Cardiac septum (tissue), 1 donor: ENCODE measurements at places on chromosomes 6 and 20.

- no peak for DNase-seq
Measured at GRCh38 chr6:12148317-12148801, 136.2 kb downstream of the HIVEP1 start.

- no peak for DNase-seq
Measured at GRCh38 chr6:22737331-22737730, 168.0 kb downstream of the HDGFL1 start.

- DNase-seq = no peak
Measured at GRCh38 chr6:108766419-108766818, 81.8 kb upstream of the ARMC2 start.

DNA sequence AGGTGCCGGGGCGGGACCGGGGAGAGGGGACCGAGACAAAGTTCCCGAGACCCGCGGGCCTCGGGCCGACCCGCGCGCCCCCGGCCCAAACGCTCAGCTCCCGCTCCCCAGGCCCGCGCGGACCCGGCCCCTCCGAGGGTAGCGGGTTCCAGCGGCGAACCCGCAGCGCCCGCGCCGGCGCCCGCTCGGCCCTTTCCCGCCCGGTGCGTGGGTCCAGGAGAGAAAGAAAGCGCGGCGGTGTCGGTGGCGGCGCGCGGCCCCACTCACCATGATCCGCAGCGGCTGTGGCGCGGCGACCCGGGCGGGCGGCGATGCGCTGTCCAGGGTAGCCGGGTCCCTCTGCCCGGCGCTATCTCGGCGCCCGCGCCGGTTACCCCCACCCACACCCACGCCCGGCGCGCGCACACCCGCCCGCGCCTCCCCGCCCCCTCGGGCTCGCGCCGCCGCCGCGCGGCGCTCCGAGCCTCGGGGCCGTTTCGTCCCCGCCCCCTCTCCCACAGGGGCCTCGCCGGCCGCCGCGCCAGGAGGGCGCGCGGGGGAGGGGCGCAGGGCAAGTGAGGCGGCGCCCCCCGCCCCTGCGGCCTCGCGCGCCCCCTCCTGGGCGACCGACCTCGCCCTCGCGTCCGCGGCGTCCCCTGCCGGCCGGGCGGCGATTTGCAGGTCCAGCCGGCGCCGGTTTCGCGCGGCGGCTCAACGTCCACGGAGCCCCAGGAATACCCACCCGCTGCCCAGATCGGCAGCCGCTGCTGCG, at the start of gene ELOVL2:
TSS of gene ELOVL2 (minus strand) at position 345 of the 751 bp plus-strand sequence. CDS start at position 270, 75 bp downstream.
- DNase-seq = no peak

DNA sequence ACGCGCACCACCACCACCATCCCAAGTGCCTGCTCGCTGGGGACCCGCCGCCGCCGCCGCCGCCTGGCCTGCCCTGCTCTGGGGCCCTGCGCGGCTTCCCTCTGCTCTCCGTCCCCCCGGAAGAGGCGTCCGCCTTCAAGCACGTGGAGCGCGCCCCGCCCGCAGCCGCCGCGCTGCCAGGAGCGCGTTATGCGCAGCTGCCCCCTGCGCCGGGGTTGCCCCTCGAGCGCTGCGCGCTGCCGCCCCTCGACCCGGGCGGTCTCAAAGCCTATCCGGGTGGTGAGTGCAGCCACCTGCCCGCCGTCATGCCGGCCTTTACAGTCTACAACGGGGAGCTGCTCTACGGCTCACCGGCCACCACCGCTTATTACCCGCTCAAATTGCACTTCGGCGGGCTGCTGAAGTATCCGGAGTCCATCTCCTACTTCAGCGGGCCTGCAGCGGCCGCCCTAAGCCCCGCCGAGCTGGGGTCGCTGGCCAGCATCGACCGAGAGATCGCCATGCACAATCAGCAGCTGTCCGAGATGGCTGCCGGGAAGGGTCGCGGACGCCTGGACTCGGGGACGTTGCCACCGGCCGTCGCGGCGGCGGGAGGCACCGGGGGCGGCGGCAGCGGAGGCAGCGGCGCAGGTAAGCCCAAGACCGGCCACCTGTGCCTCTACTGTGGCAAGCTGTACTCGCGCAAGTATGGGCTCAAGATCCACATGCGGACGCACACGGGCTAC, 7.2 kb downstream of the PRDM13 start:
- no peak for DNase-seq

DNA sequence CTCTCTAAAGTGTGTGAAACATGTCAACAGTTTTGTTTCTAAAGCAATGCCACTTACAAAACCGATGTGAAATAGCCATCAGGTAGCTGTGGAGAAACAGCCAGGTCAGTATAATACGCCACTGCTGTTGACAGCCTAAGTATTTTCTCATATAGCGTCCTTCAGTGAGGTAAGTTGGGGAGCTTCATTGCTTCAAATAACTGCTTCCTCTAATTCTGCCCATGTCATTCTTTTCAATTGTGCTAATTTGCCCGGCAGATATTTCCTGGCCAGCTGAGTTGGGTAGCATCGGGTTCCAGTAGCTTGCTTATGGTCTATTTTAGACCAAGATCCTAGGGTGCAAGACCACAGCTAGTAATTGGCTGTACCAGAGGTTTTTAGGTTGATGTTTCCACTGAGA, 2.1 kb upstream of the ARMC2 start:
- DNase-seq = no peak

GRCh38 chr6:38153798-38154345, 334.3 kb downstream of the ZFAND3 start:
- no peak for DNase-seq

GRCh38 chr6:1729133-1729749, 119.5 kb downstream of the FOXC1 start:
- no peak for DNase-seq

DNA sequence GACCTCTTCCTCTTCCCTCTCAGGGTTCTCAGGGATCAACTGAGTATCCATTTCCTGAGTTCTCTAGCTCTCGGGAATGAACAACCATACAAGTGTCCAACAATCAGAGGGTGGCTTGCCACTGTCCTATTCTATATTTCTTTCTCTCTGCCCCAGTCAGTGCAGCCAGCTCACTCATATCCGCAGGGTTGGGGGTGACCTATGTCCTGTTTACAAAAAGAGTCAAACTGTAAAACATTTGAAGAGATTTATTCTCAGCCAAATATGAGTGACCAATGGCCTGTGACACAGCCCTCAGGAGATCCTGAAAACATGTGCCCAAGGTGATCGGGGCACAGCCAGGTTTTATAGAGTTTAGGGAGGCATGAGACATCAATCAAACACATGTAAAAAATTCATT, 10.8 kb upstream of the BTN3A2 start:
- DNase-seq = no peak

DNA sequence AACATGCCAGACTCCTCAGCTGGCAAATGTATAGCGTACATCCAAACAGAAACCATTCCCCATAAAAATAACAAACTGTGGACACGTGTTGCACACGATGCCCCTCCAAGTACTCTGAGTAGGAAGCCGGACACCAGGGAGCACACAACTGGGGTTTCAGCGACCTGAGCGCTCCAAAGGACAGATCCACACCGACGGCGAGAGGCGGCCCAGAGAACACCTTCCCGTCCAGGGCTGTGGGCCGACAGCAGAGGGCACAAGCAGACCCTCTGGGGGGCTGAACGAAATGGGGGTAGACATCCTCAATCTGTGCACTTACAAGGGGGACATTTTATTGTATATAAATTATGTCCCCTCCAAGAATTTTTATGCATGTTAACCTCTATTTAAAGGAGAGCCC, 24.7 kb downstream of the TAF4 start:
- DNase-seq = no peak

DNA sequence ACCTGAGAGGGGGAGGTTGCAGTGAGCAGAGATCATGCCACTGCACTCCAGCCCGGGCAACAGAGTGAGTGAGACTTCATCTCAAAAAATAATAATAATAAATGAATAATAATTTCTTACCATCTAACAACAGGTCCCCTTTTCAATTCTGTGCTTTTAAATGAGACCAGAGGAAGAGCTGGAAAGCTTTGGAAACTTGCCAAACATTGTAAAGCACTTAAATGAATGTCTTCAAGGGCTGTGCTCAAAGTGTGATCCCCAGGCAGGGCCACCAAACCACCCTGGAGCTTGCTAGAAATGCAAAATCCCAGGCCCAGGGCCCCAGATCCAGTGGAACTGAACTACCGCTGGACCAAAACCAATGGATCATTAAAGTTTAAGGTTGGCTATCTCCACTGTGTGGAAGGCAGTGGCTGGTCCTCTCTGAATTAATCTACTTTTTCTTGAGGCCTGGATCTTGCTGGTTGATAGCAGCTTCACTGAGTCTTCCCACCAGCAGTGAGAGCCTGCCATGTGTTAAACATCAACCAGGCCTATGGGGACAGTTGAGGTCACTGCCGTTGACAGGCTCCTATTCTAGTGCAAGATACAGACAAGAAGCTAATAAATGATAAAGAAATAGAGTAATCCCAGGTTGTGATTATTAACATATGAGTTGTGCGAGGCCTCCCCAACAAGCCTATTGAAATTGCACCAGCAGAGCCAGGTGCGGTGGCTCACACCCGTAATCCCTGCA, 23.7 kb upstream of the TFAP2C start:
- DNase-seq = no peak

- no peak for DNase-seq
Measured at GRCh38 chr6:82245376-82245775, 2.2 kb downstream of the IBTK start.

DNA sequence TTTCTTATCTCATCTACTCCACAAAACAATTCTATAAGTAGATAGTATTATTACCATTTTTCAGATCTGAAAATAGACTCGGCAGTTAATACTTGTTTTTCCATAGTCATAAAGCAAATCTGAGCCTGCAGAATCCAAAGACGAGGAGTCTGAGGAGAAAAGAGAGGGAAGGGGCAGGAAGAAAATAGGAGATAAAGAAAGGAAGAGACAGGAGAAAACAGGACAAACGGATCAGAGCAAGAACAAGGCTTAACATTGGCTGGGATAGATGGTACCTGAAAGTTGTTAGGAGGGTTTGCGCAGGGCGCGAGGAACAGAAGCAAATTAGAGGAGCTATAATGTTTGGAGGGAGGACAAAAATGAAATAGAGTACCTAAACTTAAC, 639 bp upstream of the PPIL1 start:
- no peak for DNase-seq

DNA sequence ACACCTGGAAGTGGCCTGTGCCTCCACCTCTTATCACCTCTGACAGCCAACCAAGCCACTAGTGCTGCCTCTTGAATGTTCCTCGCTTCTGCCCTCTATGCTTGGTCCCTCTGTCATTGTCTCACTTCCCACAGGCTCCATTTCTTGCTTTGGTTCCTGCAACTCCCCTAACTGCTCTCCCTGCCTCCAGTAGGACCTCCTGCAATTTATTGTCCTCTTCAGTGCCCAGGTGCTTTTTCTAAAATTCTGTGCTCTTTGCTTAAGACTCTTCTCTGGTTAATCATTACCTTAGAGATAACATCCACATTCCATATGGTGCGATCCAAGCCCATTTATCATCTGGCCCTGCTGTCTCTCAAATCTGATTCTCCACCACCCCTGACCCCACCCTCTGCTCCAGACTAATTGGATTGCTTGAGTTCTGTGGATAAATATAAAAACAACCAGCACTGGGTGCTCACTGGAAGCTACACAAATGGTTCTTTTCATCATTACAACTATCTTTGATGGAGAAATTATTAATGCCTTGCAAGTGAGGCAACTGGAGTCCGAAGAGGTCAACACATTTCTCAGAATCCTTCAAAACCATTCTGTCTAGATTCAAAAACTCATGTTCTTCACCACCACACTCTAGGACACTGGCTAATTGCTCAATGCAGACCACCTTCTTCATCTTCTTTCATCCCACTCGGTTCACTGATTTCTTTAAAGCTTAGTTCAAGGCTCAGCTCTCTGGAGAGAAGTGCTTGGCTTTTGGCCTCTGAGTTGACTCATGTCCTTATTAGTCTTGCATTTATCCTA, 47.2 kb downstream of the FOXA2 start:
- no peak for DNase-seq
